CD4-positive, CD25-positive, alpha-beta regulatory T cell (primary cell): ENCODE measurements at places on chromosomes 7 and 10. TPM values are rescaled to one million over a fixed set of nuclear protein-coding genes. Genes with fewer than 3 reads are reported as not detected.

DNA sequence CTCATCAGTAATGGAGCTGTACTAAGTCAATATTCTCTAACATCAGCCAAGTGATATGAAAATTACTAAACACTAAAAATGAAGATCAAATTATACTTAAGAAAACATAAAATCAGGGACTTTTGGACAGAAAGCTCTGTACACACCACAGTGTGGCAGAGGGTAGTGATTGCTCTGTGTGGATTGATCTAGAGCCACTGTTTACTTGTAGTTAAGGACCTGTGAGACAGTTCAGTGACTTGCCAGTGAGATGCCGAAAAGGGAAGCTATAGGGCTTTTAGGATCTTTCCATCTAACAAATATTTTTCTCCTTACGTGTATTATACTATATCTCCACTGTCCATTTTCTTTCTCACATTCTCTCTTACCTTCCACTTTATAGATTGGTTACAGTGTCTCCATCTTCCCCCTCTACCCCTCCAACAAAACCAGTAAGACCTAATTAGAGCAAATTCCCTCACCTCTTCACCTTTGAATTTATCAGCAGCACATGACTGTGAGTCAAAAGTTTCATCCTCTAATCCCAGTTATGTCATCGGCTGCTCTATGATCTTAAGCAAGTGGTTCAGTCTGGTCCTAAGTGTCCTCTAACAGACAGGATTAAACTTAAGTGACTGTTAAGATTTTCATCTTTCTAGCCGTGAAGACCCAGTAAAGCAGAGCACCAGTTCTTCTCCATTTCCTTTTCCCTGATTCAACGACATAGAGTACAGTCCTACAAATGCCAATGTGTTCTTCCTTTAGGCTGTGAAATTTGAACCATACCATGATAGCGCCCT is 6.9 kb downstream of the PIK3CG start:
- DNase-seq, result no peak

GRCh38 chr7:42956062-42956461 is 23.9 kb downstream of the MRPL32 start:
- DNase-seq, result no peak

- no peak for DNase-seq
Observed at GRCh38 chr10:21170216-21170615, 273.1 kb upstream of the NEBL start.

The FAM25C gene
- not detected for total RNA-seq
